ENCODE measurements at places on chromosomes 4 and X.

DNA sequence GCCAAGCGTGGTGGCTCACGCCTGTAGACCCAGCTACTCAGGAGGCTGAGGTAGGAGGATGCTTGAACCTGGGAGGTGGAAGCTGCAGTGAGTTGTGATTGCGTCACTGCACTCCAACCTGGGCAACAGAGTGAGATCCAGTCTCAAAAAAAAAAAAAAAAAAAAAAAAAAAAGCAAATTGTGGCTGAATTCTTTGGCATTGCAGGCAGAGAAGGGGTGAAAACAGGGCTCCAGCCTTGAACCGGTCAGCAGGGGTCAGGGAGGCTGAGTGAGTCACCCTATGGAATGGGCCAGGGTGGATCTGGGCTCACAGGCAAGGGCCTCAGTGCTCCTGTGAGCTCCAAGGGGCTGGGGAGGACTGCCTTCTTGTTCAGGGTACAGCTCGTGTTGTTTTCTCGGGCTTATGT, 13.2 kb upstream of the FAM3A start:
- DNase-seq = no peak

DNA sequence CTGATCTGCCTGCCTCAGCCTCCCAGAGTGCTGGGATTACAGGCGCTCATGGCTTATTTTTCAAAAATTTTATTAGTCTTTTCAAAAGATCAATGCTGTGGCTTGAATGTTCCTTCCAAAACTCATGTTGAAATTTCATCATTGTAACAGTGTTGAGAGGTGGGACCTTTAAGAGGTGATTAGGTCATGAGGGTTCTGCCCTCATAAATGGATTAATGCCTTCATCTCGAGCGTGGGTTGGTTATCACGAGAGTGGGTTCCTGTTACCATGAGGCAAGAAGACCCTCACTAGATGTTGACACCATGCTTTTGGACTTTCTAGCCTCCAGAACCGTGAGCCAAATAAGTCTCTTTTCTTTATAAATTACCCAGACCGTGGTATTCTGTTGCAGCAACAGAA, 30.3 kb downstream of the EIF2S3 start:
- no peak for DNase-seq

GRCh38 chrX:130984782-130985181, 73.4 kb upstream of the ARHGAP36 start:
- no peak for DNase-seq

DNA sequence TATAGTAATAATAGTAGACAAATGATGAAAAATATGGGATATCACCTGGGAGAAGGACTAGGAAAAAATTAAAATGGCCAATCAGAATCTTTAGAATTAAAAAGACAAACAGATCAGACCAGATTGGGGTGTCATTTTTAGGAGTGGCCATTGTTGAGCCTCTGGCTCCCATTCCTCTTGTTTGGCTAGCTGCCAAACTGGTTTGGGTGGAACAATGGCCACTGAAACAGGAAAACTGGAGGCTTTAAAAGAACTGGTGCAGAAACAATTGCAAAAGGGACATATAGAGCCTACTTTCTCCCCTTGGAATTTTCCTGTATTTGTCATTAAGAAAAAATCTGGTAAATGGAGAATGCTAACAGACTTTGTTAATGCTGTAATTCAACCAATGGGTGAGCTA, 294.8 kb upstream of the DKK2 start:
- no peak for DNase-seq

DNA sequence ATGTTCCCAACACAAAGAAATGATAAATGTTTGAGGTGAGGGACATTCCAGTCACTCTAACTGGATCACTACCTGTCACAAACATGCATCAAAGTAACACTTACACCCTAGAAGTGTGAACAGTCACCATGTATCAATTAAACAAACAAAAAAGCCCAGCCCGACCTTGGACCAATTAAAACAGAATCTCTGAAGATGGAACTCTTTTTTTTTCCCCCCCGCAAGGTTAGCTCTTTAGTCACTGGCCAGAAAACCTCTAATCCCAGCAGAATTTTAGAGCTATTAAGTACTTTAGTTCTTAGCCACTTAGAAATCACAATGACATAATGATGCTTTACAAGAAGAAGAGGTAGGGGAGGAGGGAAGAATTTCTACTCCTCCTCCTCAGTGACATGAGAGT, 154.5 kb downstream of the PALLD start:
- no peak for DNase-seq
